ENCODE measurements at places on chromosomes 1 and 21.

GRCh38 chr1:30695439-30695841, 27.9 kb downstream of the MATN1 start:
- no peak for DNase-seq

DNA sequence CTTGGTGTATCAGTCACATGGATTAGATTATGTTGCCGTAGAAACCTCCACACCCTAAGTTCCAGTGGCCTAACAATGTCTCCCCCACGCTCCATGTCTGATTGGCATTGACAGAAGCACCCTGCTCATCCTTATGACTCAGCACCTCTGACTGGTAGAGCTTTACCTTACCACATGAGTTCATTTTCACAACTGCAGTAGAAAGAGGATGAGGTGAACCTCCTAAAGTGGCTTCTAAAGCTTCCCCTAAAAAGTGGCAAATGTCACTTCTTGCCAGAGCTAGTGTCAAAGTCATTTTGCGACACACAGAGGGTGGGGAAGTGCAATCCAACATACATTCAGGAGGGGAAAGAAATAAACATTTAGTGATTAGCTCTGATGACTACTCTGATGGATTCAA, 30.6 kb upstream of the LYPD8 start:
- DNase-seq, result no peak

GRCh38 chr1:150346316-150346715, 17.6 kb upstream of the RPRD2 start:
- no peak for DNase-seq

DNA sequence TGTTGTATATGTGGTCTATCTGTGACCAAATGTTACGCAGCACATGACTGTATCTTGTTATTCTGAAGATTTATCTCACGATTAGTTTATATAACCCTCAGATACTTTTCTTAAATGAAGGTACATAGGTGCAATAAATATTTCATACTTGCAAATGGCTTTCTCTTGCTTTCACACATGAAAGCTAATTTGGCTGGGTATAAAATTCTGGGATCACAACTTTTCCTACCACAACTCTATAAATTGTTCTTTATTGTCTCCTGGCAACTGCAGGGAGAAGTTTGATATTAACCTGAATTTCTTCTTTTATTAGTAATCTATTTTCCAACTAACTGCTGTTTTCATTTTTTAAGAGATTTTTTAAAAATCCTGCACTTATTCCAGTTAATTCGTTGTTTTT, 58.9 kb downstream of the KCNK2 start:
- DNase-seq, result no peak

DNA sequence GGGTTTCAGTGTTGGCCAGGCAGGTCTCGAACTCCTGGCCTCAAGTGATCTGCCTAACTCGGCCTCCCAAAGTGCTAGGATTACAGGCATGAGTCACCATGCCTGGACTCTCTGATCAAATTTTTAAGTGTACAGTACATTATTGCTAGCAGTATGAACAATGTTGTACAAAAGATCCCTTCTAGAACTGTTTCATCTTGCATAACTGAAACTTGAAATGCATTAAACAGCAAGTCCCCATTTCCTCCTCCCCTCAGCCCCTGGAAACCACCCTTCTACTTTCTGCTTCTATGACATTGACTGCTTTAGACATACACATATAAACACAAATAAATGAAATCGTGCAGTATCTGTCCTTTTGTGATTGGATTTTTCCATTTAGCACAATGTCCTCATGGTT, 463.4 kb downstream of the PTPRC start:
- DNase-seq, result peak; percentile 43

DNA sequence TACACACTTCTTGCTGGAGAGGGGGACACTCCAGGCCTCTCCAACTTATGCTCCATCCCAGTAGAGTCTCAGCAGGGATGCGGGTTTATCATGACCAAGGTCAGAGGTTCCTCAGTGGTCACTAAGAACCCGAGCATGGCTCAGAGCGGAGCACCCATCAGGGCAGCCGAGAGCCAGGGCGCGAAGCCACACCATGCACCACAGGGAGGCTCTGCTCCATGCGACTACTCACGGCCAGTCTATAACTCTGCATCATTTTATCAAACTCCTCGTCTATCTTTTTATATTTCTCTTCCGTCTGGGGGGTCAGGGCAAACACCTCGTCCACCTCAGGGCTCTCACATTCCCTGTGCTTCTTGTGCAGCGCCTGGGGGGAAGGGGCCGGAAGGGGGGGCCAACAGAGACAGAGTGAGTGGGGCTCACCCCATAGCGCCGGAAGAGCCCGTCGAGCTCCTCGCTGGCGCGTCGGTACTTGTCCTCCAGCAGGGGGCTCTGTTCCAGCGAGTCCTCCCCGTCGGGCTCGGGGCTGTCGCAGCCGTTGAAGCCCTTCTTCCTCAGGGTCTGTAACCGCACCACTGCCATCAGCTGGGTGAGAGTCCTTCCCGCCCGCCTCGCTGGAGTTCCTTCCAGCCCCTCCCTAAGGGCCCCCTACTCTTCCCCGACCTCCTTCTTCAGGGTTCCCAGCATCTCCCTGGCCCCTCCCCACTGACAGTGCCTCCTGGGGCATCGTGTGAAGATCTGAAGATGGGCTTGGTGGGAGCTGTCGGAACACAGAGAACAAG, 20.0 kb downstream of the MEF2D start:
- peak; percentile 85 for DNase-seq

GRCh38 chr1:64664299-64664698, 80.6 kb upstream of the RAVER2 start:
- DNase-seq, result no peak

- peak; percentile 89 for DNase-seq
These were observed 7.6 kb downstream of the EFNA3 start for GRCh38 chr1:155086128-155086741.

DNA sequence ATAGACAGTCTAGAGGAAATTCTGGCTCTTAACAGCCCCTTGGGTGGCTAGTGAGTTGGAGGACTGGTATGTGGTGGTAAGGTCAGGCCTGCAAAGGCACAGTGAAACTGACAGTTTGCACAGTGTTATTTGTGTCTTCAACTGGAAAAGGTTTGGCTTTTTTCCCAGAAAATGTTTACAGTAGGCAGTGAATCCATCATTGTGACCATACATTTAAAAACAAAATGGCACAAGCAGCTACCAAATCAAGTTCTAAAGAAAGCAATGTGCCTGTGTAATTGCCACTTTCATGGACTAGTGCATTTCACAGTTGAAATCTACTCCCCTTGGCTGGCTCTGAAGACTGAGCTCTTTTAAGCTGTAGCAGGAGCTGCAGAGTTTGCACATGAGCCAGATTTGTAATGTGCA, 24.8 kb downstream of the ATPAF1 start:
- no peak for DNase-seq

GRCh38 chr1:119431836-119432235, 16.9 kb downstream of the HSD3B2 start:
- no peak for DNase-seq

- DNase-seq, result no peak
These were observed 187.7 kb downstream of the CHRM3 start for GRCh38 chr1:239574112-239574511.

DNA sequence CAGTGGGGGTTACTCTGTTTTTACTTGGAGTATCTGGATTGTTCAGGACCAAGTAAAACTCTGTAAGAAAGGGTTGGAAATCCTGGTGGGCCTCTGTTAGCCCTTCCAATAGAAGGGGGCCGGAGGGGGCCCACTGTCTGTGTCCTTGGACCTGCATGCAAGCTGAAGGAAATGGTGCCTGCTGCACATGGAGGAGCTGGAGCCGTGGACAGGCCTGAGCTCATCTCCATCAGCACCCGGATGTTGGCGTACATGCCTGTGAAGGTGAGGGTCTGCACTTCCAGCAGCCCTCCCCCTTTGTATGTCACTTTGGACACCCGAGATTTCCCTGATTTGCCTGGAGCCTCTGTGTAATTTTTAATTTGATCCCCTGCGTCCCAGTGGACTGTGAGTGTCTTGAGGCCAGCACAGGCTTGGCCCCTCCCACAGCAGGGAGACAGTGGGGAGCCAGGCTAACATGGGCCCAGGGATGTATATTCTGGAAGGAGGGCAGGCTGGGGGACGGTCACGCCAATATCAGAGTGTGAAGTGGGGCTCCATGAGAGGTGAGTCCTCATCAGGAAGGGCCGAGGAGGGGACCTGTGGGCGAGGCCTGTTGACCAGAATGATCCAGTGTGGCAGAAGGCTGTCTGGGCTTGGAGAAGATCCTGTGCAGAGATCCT, 16.8 kb downstream of the GALNT2 start:
- DNase-seq, result no peak
